Smooth muscle cell of the umbilical artery (primary cell): ENCODE measurements at places on chromosomes 2 and 18. TPM values are rescaled to one million over a fixed set of nuclear protein-coding genes. Genes with fewer than 3 reads are reported as not detected.

The CDKL4 gene
- 0.78 and 3.3 TPM in 2 replicates for total RNA-seq

The EFHD1 gene
- total RNA-seq = not detected in 2 replicates

The B4GALT6 gene
- total RNA-seq = 10.7 and 19.3 TPM in 2 replicates

The MC4R gene
- total RNA-seq = not detected in 2 replicates

The STAT4 gene
- 1.5 and 2.8 TPM in 2 replicates for total RNA-seq

The PIKFYVE gene
- 35.9 TPM in 2 replicates for total RNA-seq

The LIMS4 gene
- total RNA-seq = 11.9 and 18.4 TPM in 2 replicates

The CHST10 gene
- 14.3 and 16.1 TPM in 2 replicates for total RNA-seq

The STARD6 gene
- not detected in 2 replicates for total RNA-seq

The MTLN gene
- total RNA-seq = 20.7 and 42.2 TPM in 2 replicates

The LCT gene
- not detected in 2 replicates for total RNA-seq

The C1QL2 gene
- not detected in 2 replicates for total RNA-seq

The FABP1 gene
- total RNA-seq = not detected in 2 replicates

The ATP6V1C2 gene
- total RNA-seq = under 0.01 TPM in 1 of 2 replicates, not detected in the other

The FRZB gene
- under 0.01 and 0.23 TPM in 2 replicates for total RNA-seq

The GCG gene
- total RNA-seq = not detected in 2 replicates

The MAP3K19 gene
- not detected in 2 replicates for total RNA-seq

The ABCB11 gene
- total RNA-seq = not detected in 2 replicates

The RAB17 gene
- total RNA-seq = 0.59 and 0.60 TPM in 2 replicates

The MREG gene
- 2.7 and 3.6 TPM in 2 replicates for total RNA-seq

The HJURP gene
- total RNA-seq = 1.5 and 9.4 TPM in 2 replicates

The MAPK4 gene
- total RNA-seq = not detected in 2 replicates

The PLEK gene
- under 0.01 TPM in 1 of 2 replicates, not detected in the other for total RNA-seq

The CIB4 gene
- total RNA-seq = not detected in 2 replicates

The PMAIP1 gene
- 7.1 and 7.8 TPM in 2 replicates for total RNA-seq

The DPP4 gene
- total RNA-seq = 178 and 489 TPM in 2 replicates

The TNFAIP6 gene
- total RNA-seq = 2.3 and 41.6 TPM in 2 replicates

The ZAP70 gene
- total RNA-seq = 0.05 TPM in 1 of 2 replicates, not detected in the other

The IGFBP5 gene
- 474 and 1,007 TPM in 2 replicates for total RNA-seq

The ZNF519 gene
- 2.1 and 5.5 TPM in 2 replicates for total RNA-seq

The IAH1 gene
- total RNA-seq = 35.5 and 54.3 TPM in 2 replicates

The ERFE gene
- total RNA-seq = 0.65 TPM in 1 of 2 replicates, not detected in the other

The IL1RL1 gene
- total RNA-seq = 0.14 and 0.30 TPM in 2 replicates

The NETO1 gene
- 0.74 TPM in 1 of 2 replicates, not detected in the other for total RNA-seq

The ERMN gene
- total RNA-seq = under 0.01 and 0.09 TPM in 2 replicates

The ANKRD53 gene
- total RNA-seq = 1.5 and 1.8 TPM in 2 replicates

The ADRA2B gene
- total RNA-seq = not detected in 2 replicates

The IL36A gene
- not detected in 2 replicates for total RNA-seq

The LAMA3 gene
- total RNA-seq = 2.1 and 3.8 TPM in 2 replicates

The LRRTM1 gene
- total RNA-seq = not detected in 2 replicates

The TXNDC2 gene
- total RNA-seq = 0.05 TPM in 1 of 2 replicates, not detected in the other
